Activated CD8-positive, alpha-beta memory T cell treated with anti-CD3 and anti-CD28 coated beads for 4 hours (primary cell): ENCODE measurements at places on chromosomes 13 and 19.

GRCh38 chr19:6736169-6736916 lies 1.0 kb downstream of the GPR108 start:
- DNase-seq, result peak; percentile 44

DNA sequence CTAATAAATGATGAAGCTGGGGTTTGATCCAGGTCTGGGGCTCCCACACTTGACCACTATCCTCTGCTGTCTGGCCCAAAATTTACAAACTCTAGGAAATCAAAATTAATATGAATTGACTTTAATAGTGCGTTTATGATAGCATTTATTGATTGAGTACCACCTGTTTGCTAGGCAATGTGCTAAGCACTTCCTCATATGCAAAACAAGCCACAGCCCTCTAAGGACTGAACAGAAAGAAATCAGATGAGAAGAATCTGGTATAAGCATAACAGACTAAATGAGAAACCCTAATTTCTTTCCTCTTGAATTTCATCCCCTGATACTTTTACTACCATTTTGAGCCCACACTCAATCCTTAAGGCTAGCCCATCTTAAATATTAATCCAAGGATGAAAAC lies 6.6 kb upstream of the MLNR start:
- no peak for DNase-seq

- DNase-seq, result no peak
Observed at GRCh38 chr13:30927595-30927994, 4.9 kb upstream of the TEX26 start.

DNA sequence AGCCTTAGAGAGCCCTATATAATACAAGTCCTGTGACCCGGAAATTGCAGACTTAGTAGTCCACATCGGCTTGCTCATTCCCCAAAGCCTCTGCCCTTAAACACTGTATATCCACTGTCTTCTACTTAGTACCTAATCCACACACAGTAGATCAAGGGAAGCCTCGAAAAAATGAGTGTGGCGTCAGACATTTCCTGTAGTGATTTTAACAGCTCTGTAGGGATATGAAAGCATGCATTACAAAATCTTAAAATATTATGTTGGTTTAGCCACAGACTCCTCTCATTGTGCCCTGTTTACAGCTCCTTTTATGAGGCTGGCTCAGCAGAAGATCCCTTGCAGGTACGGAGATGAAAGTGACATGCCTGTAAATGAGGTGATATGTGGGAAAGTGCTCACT lies 416.3 kb downstream of the LIG4 start:
- DNase-seq, result no peak

DNA sequence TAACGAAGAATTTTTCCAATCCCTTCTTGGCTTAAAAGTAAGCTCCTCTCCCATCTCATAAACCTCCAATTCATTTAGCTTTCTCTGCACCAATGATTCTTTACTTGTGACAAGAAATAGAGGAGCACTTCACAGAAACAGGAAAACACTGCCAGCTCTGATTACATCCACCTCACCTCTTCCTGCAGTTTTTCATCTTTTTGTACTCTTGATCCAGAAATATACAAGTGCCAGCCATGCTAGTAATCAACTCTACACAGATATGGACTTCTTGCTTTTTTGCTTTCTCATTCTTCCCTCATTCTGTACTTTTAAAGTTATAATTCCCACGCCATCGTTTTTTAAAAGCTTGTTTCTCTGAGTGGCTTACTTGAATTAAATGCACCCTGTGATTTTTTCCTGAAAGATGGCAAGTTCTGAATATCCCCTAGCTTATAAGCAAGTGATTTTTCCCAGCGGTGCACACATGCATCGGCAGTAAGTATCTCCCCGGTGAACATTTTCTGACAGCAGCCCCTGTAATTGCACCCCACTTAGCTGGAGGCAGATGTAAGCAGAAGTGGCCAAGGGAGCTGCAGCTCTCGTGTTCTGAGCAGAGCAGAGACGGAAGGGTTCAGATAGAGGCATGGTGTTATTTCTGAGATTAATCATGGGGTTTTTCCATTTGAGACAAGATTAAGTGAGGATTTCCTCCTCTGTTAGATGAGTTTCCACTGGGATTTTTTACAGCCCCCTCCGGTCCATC lies 340.7 kb downstream of the SLC7A1 start:
- no peak for DNase-seq

DNA sequence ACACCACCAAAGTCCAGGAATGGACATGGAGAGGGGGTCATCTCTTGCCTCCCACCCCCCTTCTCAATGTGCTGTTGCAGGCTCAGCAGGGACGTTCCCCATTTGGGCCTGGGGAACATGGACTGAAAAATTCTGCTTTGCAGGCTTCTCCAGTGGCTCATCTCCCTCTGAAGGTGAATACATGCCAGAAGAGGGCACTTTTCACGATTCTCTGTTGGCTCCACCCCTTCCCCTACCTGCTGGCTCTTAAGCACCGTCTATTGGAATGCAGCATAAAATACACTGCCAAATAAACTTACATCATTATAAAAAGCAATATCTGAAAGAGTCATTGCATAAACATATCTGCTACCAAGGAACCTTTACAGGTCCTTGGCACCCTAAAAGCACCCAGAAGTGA lies 35.7 kb downstream of the NHLRC3 start:
- no peak for DNase-seq

- no peak for DNase-seq
Observed at GRCh38 chr19:13089139-13089856, 13.4 kb downstream of the LYL1 start.

- DNase-seq, result no peak
Observed at GRCh38 chr13:56755181-56755935, 385.4 kb upstream of the PRR20A start.

DNA sequence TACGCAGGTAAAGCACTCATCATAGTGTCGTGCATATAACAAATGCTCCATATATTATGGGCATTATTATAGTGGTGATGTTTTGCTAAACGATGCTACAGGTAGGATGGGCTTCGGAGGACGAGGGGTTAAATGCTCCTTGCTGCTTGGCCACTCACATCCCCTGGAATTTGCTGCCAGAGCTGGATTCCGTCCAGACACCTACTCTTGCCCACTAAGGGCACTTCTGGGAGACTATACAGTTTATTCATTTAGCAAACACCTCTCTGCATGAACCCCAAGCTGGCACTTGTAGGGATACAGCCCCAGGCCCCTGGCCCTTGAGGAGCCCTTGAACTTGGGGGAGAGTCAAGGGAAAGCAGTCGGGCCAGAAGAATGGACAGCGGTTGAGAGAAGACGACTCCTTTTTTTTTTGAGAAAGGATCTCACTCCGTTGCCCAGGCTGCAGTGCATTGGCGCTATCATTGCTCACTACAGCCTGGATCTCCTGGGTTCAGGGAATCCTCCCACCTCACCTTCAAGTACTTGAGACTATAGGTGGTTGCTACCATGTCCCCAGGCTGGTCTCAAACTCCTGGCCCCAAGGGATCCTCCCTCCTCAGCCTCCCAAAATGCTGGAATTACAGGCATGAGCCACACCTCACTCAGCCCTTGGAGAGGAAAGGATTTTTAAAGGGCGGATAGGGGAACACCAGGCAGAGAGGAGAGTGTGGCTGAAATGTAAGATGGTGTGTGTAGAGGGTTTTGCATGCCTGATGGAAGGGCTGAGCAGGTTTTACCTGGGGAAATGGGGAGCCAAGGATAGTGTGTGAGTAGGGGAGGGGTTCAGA lies 1.1 kb upstream of the MRPL34 start:
- no peak for DNase-seq

GRCh38 chr13:71751073-71751472 lies 115.9 kb downstream of the DACH1 start:
- no peak for DNase-seq
